HEK293T (cell line): ENCODE measurements at places on chromosomes 7 and 10.

- DNase-seq, result no peak
Measured at GRCh38 chr10:30990971-30991646, 40.6 kb downstream of the ZNF438 start.

DNA sequence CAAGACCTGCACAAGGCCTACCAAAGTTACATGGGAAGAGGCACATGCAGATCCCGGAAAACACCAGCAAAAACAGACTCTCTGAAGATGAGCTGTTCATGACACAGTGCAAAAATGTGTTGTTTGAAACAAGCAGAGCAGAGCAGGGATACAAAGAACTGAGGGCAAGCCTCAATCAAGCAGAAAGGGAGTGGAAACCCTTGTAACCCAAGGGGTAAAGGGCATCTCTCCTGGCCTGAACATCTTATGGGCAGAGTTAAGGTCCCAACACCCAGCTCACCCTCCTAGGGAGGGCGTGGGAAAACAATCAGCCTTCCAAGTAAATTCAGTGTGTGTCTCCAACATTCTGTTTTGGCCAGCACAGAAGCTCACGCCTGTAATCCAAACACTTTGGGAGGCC, 10.5 kb downstream of the PSPH start:
- no peak for DNase-seq

GRCh38 chr7:155418304-155418703, 39.6 kb upstream of the EN2 start:
- no peak for DNase-seq

DNA sequence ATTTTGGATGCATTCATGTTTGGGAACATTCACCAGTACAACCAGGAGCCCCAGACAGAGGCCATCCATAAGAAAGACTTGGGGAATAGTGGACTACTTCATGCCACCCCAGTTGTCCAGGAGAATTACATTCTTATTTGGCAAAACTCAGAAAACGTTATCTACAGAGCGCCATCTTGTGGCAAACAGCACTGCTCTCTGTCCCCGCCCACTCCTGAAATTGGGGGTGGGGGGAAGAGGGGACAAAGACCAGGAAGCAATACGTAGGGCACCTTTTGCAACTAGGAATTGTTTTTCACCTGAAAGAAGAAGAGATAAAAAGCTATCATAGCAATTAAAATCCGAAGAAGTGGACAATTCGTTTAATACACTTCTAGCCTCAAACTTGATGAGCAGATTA, 134.6 kb upstream of the MGMT start:
- peak; percentile 42 for DNase-seq

- no peak for DNase-seq
Measured at GRCh38 chr10:112803961-112804401, 146.1 kb upstream of the TCF7L2 start.

DNA sequence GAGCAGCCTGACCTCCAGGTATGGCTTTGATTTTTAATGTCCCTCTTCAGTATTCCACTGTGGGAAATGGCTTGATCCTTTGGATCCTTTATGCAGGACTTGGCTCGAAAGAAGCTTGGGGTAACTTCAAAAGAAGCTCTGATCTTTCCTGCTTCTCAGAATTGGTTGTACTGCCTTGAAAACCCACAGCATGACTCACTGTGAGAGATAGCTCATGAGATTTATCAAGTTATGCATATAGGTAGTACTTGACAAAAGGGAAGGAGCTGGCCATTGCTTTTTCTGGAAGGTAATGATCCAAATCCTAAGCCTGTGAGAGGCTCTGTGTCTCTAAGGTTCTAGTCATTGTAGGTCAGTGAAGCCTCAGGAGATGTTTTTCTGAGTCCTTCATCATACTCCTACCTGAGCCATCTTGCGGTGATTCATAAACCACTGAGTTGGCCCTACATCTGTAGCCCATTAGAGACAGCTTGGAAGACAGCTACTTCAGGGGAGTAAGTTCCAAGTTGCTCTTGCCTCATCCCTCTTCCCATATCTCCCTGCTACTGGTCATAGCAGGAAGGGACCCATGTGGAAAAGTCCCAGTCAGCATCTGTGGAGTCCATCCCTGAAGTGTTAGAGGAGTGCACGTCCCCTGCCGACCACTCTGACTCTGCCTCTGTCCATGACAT, 36.7 kb upstream of the NFKB2 start:
- DNase-seq, result no peak

DNA sequence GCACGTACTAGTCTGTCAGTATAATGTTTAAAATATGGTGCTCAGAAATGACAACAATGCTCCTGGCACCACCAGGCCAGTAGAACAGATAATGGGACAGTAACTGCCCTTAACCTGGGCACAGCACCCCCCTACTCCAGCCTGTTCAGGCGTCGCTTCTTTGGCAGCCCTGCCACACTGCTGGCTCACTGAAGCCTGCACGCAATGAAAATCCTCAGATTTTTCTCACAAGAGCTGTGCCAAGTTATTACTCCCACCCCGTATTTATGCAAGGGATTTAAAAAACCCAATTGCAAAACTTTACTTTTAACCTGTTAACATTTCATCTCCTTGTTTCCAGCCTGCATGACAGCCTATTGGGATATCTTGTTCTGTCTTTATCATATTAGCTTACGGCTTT, 56.6 kb upstream of the LAMB1 start:
- no peak for DNase-seq

DNA sequence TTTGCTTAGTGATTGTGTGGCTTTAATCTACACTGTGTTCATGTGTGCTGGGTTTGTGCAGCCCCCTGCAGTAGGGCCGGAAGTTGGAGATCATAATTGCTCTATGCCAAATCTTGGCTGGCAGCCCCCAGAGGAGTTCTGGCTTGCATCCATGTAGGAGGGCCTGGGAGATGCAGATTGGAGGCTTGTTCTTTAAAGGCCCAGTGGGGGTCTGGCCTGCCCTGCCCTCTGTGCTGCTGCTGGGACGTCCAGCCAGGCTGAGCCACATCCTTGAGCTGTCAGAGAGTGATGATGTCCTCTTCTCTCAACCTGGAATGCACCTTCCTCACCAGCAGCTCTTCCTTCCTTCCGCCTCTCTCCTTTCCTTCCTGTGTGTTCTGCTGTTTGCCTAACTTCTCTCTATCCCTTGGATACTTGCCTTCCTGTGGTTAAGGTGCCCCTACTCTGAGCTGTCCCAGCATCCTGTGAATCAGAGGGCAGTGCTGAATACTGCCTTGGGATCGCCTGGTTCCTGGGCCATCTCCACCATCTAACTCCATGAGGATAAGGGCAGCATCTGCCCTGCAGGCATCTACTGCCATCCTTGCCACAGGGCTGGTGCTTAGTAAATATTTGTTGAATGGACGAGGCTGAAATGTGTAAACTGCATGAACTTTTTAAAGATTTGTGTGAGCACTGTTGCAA, 30.2 kb downstream of the DOCK1 start:
- DNase-seq, result no peak

DNA sequence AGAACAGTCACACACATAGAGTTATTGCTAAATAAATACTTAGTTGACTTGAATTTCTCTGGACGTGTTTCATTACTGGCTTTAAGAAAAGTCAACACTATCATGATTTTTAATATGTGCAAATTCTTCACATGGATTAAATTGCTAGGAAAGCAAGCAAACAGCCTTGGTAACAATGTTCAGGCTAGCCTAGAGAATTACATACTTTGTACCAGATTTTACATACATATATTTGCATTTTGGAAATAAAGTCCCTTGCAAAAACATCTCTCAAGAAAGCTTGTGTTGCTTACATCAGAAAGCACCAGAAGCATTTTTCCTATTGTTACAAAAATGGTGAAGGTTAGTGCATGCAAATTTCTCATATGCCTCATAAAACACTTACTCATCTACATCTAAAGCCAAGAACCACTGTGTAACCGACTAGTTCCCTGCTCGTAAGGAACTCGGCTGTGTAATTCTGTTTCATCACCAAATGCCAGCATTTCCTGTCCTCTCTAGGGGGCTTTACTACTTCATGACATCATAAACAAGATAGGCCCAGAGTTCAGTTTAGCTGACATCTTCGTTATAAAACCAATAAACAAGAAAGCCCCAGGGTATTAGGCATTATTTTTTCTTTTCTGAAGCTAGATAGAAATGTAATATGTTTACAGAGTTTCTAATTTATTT, 87.8 kb downstream of the CFAP58 start:
- DNase-seq, result no peak

DNA sequence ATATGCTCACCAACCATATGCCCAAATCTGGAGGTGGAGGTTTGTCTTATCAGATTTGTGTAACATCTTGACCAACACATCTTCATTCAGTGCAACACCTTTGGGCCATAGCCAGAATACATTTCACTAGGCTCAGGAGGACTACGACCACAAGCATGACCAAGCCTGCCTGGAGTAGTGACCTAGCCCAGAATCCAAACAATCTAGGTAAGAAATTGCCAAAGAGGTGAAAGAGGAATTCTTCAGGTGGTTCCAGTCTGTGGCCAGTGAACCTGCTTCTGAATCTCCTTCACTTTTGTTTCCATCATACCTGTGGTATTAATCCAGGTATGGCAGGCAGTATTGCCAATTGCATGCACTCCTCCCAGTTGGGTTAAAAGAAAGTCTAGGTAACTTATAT, 112.8 kb upstream of the RAB18 start:
- DNase-seq, result no peak

GRCh38 chr10:79378647-79379511, 31.6 kb downstream of the PPIF start:
- DNase-seq, result no peak

GRCh38 chr10:111084366-111085255, 7.8 kb downstream of the ADRA2A start:
- no peak for DNase-seq

DNA sequence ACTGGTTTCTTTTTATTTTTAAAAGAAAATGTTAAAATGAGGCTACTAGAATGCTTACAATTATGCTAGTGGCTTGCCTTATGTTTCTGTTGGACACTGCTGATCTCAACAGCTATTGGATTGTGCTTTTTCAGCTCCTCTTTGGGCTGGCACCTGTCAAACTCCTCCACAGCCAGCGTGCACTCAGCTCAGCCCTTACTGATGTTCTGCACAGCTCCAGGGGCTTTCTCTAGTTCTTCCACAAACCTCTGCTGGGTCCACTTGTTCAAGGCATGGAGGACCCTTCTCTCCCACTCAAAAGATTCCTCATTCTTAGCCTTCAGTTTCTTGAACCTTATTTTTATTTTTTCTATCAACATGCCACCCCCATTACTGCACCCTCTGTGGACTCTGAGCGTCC, 96.0 kb downstream of the VIPR2 start:
- no peak for DNase-seq

GRCh38 chr7:55432939-55433784, 68.0 kb downstream of the LANCL2 start:
- peak; percentile 58 for DNase-seq

- no peak for DNase-seq
Measured at GRCh38 chr10:70330671-70331070, 46.9 kb upstream of the NPFFR1 start.

GRCh38 chr7:102024005-102024768, 206.8 kb downstream of the CUX1 start:
- DNase-seq, result no peak

DNA sequence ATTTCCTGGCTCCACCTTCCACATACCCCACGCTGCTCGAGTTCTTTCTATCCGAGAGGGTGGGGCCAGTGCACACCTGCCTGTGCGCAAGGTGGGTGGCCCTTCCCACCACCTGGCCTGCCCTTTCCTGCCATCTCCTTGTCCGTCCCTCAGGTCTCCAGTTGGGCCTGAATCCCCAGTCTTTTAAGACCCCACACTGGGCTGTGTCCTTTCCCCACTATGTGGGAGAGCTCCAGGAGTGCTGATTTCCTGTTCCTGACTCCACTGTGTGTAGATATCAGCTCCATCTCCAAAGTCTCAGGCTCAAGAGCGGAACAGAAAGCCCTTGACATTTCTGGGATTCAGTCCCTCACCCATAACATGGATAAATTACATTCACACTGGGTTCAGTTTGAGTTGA, 20.1 kb downstream of the LHPP start:
- DNase-seq, result no peak

DNA sequence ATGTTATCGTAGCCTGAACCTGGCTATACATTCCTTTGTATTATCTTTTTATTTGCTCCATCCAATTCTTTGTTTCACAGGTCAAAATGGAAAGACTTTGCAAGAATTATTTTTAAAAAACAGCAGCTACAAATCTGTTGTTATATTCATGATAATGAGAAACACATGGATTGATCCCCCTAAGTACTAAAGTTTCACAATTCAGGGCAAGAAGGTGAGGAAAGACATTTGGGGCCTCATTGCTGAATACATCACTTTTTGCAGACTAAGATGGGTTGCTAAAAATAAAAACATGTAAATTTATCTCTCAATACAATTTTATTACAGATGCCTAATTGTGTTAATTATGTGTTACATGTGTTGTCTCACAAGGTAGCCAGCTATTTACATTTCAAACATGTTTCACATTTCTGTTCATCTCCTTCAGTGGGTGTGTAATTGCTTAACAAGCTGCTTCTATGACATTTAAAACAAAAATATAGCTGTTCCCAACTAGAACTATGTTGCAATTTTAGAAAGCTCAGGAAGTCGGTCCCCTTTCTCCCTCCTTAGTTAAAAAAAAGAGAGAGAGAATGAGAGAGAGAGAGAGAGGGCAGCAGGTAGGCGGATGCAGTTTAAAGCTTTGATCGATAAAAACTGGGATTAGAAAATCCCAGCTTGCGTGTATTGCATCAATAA, 606.3 kb upstream of the FZD8 start:
- no peak for DNase-seq

DNA sequence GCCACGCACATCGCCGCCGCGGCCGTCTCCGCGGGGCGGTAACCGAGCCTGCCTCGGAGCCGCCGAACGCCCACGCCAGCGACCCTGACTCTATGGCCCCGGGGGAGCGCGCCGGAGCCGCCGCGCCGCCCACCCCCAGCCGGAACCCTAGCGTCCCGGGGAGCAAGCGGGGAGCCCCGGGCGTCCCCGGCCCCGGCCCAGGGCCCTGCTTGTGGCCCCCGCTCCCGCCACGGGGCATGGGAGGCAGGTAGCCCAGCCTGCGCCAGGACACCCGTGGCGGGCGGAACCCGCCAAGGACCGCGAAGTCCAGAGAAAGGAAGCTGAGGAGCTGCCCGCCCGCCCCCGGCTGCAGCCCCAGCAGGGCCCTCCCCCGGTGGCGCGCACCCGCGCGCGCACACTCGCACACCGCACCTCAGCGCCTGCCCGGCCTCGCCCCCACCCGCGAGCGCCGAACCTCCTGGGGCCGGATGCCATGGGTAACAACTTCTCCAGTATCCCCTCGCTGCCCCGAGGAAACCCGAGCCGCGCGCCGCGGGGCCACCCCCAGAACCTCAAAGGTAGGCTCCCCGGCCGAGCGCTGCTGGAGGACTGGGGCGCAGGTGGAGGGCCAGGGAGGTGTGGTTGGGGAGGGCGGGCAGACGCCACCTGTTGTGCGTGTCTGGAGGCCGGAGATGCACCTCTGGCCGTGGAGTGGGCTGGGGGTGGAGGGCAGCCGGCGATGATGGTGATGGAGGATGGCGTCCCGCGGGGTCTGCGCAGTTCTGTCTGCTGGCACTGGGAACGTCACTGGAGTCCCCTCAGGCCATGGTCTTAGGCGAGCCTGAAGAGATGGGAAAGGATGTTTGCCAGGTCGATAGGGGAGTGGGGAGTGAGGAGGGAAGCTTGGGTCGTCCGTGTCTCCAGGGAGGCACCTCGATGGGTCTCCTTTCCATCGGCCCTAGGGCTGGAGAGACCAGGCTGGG, 692 bp downstream of the NEURL1 start:
- peak; percentile 38 for DNase-seq

GRCh38 chr10:63812501-63812900, 291.3 kb downstream of the REEP3 start:
- no peak for DNase-seq
